Epithelial cell of prostate (primary cell): ENCODE measurements at places on chromosomes 11 and 22.

DNA sequence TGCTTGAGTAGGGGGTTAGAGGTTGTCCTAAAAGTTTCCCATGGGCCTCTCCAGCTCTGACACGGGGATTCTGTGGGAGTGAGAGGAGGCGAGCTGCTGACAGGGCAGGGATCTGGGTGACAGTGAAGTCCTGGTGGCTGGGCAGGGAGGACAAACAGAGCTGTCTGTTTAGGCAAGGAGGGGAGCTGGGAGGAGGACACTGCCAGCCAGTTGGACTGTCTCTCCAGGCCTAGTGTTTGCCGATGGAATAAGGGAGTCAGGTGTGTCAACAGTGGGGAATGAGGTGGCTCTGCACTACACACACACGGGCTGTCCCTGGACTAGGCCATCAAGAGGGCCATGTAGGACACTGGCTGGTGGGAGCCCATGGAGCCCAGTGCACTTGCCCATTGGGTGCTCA is 20.6 kb upstream of the SYT7 start:
- no peak for DNase-seq

GRCh38 chr11:110130642-110131238 is 37.5 kb downstream of the ZC3H12C start:
- peak; percentile 34 for DNase-seq

DNA sequence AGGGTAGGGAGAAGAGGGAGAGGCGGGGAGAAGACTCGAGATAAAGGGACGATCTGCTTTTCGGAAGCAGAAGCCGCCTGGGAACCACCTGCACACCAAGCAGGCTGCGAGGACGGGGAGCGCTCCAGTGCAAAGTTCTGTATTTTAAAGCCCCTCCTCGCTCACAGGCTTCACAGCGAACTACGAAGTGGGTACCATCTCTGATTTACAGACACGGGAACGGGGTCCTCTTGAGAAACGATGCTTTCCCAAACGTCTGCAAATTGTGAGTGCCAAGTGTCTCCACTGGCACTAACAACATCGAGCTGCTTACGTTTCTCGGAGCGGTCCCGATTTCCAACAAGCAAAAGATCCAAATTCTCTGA is 700 bp upstream of the STX3 start:
- DNase-seq = no peak

DNA sequence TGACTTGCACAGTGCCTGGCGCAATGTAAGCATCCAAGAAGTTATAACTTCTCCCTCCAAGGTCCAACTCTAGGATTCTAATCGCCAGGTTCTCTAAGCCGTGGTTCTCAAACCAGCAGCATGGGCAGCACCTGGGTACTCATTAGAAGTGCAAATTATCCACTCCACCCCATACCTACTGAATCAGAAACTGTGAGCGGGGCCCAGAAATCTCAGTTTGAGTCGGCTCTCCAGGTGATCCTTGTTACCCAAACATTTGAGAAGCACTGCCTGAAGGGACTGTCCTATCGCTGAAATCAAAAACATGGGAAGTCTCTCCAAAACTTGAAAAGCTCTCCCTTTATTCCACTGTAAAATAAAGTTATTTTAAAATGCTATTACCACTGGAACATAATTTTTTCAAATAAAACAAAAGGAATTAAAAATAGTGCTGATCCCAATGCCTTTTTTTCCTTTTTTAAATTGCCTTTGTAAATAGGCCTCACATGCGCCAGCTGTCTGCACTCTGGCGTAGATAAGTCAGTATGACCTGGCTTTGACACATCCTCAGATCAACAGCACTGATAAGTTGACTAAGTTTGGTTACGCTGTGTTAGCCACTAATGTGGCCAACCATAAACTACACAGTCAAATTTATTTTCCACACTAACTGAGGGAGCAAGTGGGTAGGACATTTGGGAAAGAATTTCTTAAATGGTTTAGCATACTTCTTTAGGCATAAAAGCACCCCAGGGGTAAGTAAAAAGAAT is 8.4 kb upstream of the CTR9 start:
- peak; percentile 62 for DNase-seq

- DNase-seq = no peak
These were observed 12.2 kb downstream of the CABIN1 start for GRCh38 chr22:24023204-24023789.

DNA sequence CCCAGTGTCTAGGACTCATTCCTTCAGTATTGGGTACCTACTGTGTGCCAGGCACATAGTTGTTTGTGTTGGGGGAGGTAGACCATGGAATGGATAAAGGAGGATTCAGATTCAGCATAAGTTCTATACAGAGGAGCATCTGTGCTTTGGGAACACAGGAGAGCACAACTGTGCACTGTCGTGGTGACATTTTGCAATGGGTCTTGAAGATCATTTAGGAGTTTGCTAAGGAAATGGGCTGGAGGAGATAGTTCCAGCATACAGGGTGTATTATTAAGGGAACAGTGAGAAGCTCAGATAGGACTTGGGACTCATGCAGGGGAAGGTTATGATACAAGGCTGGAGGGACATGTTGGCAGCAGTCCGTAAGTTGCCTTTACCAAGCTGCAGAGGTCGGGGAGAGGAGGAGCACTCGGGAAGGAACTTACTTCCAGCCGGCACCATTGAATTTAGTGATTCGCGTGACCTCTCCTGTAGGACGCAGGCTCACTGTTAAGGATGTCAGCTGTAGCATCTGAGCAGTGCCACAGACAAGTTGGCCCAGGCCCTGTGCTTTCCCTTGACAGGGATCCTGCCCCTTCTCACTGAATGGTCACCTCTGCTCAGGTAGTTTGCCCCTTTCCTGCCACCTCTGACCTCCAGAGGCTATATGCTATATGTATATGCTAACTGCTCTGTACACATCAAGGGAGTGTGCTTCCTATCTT is 25.6 kb downstream of the TREH start:
- DNase-seq = no peak

DNA sequence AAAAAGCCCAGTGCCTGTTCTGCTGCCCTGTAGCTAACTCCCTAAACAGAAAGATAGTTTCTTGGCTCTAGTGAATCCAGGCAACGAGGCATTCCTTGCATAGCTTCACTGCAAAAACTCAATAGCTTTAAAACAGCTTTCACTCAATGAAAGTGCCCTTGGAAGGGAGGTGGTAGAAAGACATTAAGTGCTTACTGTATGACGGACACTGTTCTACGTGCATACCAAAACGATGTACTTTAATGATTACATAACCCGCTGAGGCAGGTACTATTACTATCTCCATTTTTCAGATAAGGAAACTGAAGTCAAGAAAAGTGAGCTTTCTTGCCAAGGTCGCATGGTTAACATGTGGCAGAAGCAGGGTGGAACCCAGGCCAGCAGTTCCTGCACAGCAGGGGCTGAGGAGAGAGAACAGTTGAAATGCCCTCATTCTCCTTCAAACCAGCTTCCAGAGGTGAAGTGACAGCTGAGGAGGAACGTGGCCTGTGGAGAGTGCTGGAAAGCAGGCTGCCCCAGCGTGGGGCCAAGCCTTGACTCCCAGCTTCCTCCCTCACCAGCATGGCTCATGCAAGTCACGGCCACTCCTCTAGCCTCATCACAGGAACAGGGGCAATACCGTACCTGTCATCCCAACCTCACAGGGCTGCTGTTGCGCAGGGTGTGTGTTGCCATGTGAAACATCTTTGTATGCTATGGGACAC is 227.5 kb upstream of the NARS2 start:
- no peak for DNase-seq

- DNase-seq = no peak
These were observed 690.1 kb downstream of the KCNA4 start for GRCh38 chr11:29326757-29327156.

- peak; percentile 48 for DNase-seq
These were observed 174.1 kb downstream of the CSNK2A3 start for GRCh38 chr11:11178671-11179638.

DNA sequence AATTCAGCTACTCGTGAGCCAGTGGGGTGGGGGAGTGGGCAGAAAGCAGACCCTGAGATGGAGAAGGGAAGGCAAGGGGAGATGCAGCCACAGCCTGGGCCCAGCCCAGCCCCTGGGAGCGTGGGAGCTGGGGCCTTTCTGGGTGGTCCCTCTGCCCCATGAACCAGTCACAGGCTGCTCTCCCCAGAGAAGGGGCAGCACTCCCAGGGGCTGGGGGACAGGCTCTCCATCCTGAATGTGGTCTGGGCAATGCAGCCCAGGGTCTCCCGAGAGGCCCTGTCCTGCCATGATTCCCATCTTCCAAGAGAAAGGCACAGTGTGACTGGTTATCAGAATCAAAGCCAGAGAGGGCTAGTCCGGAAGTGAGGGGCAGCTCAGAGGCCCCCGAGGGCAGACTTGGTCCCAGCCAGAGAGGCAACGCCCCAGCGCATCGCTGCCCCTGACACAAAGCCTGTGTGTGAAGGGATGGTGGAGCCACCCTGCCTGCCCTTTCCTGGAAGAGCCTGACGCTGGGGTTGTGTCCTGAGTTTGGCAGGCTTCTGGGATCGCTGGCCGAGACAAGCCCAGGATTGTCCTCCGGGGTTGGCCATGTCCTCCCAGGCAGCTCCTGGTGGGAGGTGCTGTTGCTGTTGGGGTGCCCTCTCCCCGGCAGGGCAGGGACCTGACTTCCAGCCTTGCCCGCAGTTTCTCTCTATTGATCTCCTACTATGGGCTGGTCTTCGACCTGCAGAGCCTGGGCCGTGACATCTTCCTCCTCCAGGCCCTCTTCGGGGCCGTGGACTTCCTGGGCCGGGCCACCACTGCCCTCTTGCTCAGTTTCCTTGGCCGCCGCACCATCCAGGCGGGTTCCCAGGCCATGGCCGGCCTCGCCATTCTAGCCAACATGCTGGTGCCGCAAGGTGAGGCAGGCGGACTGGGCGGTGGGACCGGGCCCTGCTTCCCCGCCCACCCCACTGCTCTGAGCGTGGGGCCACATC is 23.8 kb upstream of the SLC22A12 start:
- no peak for DNase-seq

DNA sequence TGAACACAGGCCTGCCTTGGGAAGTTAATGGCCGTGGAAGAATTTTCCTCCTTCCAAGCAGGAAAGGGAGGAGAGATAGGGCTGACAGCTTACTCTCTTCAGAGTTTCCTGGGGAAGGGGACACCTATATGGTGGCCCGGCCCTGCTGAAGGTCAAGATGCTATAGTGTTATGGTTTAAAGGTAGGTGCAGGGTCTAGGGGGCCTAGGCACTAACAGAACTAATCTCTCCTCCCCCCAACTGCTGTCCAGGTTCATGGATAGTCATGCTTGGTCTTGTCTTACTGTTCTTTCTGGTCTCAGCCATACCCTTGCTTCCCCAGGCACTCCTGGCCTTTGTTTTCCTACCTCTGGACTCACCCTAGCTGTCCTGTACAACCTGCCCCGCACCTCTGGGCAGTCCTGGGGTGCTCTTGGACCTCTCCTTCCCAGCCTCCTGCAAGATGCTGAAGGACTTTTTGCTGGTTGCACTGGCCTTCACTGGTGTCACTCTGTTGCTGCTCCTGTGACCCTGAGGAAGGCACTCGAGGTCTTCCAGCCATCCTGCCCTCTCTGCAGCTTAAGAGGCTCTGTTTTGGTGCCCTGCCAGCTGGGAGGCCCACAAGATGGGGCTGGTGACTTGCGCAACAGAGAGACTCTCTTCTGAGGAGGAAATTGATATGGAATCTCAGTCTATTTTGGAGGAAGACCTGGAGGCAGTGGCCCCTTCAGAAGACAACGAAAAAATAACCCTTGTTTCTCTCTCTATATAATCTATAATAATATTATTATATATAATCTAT is 17.9 kb downstream of the SEC14L3 start:
- no peak for DNase-seq

DNA sequence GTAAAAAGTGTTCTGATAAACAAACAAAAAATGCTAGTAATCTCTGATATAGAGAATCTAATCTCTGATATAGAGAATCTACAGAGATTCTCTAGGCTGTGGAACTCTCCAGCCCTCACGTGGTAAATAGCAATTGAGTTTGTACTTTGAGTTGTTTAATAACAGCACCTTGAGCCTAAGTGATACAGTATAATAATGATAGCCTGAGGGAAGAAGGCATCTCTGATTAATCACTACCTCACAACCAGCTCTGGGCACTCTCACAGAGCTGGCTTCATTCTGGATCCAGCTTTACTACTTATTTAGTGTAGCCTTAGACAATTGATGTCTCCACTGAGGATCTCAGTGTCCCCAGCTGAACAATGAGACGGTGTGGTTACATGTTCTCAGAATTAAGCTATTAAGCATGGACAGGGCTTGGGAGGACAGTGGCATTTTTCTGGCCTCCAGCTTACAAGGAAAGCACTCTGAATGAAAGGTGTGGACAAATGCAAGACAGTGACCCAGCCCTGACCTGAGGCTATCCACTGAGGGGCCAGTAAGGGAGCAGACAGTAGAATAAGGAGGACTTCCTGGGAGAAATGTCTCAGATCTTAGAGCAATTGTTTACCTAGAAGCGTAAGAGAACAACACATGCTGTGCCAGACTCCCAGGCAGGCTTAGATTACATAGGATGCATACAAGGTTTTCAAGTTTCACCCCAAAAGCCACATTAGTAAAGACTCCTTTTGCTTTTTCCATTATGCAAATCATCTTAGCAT is 88.7 kb upstream of the DRD2 start:
- DNase-seq = no peak

DNA sequence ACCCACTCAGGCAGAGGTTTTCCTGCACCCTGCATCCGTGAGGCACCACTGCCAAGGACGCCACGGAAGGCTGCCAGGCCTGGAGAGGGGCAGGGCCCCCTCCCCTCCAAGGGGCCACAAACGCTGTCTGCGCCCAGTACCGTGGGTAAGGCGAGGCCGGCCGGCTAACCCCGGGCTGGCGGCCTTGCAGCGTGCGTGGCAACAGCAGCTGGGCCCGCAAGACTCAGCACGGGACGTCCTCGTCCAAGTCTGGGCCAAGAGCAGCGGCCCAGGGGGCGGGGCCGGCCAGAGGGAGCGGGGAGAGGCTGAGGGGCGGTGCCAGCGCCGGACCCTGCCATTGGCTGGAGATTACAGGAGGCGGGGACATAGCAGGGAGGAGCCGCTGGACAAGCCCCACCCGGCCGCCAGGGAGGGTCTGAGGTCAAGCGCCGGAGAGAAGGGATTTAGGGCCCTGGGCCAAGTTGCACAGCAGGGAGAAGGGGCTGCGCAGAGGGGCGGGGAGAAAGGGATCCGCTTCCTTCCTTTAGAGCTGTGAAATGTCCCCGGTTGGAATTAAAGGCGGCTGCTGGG is 16.0 kb downstream of the SLC43A1 start:
- no peak for DNase-seq

DNA sequence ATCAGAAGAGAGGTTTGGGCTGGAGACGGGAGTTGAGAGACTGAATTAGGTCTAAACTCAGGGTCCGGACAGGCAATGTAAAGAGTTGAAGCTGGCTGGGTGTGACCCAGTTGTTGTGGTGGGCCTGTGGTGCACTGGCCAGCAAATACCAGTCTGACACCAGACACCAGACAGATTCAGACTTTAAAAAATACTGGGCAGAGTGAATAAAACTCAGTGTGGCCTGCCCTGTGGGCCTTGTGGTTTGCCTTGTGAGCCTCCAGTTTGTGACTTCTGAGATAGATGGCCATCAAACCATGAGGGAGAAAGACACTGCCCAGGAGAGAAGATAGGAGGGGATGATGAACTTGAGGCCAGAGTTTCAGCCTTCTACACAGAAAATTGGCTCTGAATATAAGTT is 25.8 kb downstream of the RCN1 start:
- no peak for DNase-seq
